Heart left ventricle (tissue), 16 donors: ENCODE measurements at places on chromosomes 1 and 21. TPM values are rescaled to one million over a fixed set of nuclear protein-coding genes. Genes with fewer than 3 reads are reported as not detected.
A peak's percentile ranks its signal among the peaks of the same experiment; 100 is the strongest.

DNA sequence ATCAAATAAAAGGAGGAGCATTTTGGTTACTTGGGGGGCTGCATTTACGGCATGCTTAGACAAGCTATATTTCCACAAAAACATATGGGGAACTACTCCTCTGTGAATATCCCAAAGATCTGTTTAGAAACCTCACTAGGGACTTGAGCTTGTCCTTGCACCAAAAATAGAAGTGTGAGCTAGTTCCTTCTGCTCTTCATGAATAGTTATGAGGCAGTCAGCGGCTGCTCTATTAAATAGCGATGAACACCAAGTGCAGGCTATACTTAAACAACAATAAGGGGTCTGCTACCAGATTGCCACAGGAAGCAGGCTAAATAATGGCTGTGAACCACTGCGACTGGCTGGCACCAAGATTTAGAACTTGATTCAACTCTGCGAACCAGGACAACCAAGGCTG lies 190.1 kb downstream of the PCP4 start:
- no peak overlapping the region for H3K27ac ChIP-seq
- no peaks in the 10 kb centered on the region for H3K27me3 ChIP-seq
- H3K4me3 ChIP-seq, result no peak overlapping the region
- no peaks in the 10 kb centered on the region for H3K36me3 ChIP-seq
- DNase-seq, result no peak

HUNK gene
- 0.44 TPM for total RNA-seq

CLDN19 gene
- total RNA-seq, result not detected

DNA sequence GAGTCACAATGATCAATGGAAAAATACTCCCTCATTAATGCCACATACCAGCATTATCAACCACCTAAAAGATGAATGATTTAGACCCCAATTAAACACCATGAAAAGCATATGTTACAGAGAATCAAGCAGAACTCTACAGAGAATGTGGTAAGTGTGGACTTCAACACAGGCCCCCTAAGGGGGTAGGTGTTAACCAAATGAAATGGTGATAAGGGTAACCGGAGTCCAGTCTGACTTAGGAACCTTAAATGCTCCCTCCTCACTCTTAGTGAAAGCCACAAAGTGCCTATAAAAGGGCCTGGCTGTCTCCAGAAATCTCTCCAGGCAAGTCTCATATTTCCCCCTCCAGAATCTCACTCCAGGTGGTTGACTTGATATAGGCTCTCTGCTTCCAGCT lies 149.2 kb upstream of the FOXD3 start:
- no peaks in the 10 kb centered on the region for H3K4me1 ChIP-seq
- H3K36me3 ChIP-seq, result no peaks in the 10 kb centered on the region
- no peaks in the 10 kb centered on the region for H3K27me3 ChIP-seq
- H3K27ac ChIP-seq, result no peak overlapping the region

- no peak overlapping the region for H3K4me3 ChIP-seq
- H3K27ac ChIP-seq, result no peak overlapping the region
- H3K36me3 ChIP-seq, result peaks cover 57% of the 10 kb centered on the region
Observed at GRCh38 chr1:54606096-54606989, 17.0 kb downstream of the FAM151A start.

- no peak for DNase-seq
- no peaks in the 10 kb centered on the region for H3K27me3 ChIP-seq
- no peaks in the 10 kb centered on the region for H3K36me3 ChIP-seq
Observed at GRCh38 chr1:167456524-167456923, 61.8 kb downstream of the CD247 start.

TACSTD2 gene
- total RNA-seq, result 0.34 TPM

DNA sequence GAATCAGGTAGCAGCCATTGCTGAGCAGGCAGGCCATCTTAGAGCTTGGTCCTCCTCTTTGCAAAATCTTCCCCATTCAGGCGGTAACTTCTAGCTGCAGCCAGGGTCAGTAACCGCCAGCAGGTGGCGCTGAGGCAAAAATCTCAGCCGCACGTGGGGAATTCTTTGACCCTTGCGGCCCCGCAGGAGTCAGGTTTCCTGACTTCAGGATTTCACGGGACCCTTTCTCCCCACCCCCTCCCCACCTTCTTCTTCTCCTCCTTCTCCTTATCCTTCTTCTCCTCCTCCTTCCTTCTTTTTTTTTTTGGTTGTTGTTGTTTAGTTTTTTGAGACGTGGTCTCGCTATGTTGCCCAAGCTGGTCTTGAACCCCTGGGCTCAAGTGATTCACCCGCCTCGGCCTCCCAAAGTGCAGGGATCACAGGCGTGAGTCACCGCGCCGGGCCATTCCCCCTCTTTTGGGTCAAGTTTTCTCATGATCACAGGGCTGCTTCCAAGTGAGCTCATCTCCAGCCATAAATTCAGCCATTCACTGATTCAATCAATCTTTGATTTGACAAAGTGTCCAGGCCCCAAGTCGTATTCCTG lies 33.4 kb upstream of the TENT5B start:
- peak overlapping the region; percentile 60 for H3K27ac ChIP-seq
- peaks cover 3% of the 10 kb centered on the region for H3K4me1 ChIP-seq
- H3K4me3 ChIP-seq, result no peak overlapping the region

GRCh38 chr1:113388621-113389358 lies 1.5 kb upstream of the MAGI3 start:
- no peaks in the 10 kb centered on the region for H3K4me1 ChIP-seq
- H3K4me3 ChIP-seq, result peak overlapping the region; percentile 81
- DNase-seq, result peak; percentile 27
- no peaks in the 10 kb centered on the region for H3K36me3 ChIP-seq

DNA sequence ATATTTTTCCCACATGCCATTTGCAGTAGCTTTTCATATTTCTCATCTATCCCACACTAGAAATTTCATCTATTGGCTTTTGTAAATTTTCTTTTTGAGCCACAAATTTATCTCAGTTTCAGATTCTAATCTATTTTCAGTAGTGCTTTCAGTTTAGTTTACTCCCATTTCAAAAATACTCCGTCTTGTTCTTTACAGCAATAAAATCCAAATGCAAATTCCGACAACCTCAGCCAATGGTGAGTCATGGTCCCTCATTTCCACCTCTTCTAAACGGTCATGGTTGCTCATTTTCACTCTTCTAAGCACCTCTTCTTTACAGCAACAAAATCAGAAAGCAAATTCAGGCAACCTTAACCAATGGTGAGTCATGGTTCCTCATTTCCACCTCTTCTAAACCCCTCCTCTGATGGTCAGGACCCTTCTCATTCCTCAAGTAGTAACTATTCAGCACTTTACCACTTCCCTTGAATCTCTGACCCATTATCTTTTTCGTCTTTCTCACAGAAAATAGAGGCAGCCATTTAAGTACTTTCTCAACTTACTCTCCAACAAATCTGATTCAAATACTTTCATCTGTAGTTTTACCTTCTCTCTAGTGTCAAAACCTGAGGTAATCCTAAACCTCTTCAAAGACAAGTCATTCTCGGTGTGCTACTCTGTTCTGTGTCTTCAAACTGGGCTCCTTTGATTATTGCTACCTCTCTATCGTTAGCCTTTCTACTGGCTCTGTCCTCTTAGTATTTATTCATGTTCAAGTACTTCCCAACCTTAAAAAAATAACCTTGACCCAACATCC lies 34.4 kb downstream of the C21orf91 start:
- no peaks in the 10 kb centered on the region for H3K27me3 ChIP-seq
- H3K27ac ChIP-seq, result no peak overlapping the region
- peaks cover 24% of the 10 kb centered on the region for H3K36me3 ChIP-seq
- no peaks in the 10 kb centered on the region for H3K4me1 ChIP-seq
- H3K4me3 ChIP-seq, result no peak overlapping the region

- no peaks in the 10 kb centered on the region for H3K4me1 ChIP-seq
- DNase-seq, result no peak
- H3K27me3 ChIP-seq, result no peaks in the 10 kb centered on the region
- no peak overlapping the region for H3K4me3 ChIP-seq
- H3K27ac ChIP-seq, result no peak overlapping the region
Observed at GRCh38 chr1:65538664-65539063, 118.2 kb downstream of the LEPR start.

PALMD gene
- total RNA-seq, result 148 TPM

GRCh38 chr1:47618222-47618720 lies 180.4 kb downstream of the FOXD2 start:
- H3K27me3 ChIP-seq, result no peaks in the 10 kb centered on the region
- no peak overlapping the region for H3K4me3 ChIP-seq
- H3K27ac ChIP-seq, result no peak overlapping the region
- H3K4me1 ChIP-seq, result no peaks in the 10 kb centered on the region

ANKRD34A gene
- 1.6 TPM for total RNA-seq
